ENCODE measurements at places on chromosomes 5 and 9.

DNA sequence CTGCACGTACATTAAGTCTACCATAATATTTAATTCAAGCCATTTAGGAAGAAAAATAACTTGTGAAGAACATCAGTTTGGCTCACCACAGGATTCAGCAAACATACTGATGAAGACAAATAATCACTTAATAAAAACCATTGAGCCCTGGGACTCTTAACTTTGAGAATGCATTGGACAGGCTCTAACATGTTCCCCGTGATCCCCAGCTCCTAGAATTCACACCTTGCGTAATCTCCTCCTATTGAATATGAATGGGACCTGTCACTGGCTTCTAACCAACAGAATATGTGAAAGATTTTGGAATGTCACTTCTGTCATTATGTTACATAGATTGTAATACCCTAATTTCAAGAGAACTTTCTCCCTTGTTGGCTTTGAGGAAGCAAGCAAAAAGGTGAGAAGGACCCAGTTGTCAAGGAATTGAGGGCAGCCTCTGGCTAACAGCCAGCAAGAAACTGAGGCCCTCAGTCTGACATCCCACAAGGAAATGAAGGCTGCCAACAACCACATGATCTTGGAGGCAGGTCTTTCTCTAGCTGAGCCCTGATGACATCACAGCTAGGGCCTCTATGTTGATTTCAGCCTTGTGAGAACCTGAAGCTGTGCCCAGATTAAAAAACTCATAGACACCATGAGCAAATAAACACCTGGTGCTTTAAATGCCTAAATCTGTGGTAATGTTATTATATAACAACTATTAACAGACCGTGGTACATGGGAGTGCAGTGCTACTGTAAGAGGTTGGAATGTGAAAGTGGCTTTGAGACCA lies 433.2 kb downstream of the SEMA5A start:
- no peak for DNase-seq

DNA sequence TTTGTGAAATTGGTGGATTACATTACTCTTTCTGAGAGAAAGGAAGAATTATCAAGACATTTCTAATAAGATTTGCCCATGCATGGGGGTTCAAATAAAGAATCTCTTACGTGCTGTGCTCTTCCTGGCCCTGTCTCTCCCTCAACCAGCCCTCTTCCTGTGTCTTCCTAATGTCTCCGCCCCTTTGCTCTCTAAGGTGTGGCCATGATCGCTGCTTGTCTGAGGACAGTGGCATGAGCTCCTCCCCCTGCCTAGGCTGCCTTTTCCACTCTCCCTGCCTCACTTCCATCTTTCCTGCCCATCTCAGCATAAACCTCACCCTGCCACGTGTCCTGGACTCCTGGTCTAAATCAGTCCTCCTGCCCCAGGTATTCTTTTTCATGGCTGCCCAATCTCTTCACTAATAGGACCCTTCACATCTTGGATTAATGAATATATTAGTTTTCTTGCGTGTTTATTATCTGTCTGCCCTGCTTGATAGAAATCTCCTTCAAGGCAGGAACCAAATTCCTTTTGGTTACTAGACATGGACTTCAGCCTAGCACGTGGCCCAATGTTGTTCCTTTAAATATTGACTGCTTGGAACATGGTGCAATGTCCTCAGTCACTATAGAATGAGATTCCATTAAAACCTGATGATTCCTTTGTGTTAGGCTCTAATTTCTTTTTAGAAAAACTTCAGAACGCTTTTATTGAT lies 122.3 kb downstream of the MTRR start:
- no peak for DNase-seq

DNA sequence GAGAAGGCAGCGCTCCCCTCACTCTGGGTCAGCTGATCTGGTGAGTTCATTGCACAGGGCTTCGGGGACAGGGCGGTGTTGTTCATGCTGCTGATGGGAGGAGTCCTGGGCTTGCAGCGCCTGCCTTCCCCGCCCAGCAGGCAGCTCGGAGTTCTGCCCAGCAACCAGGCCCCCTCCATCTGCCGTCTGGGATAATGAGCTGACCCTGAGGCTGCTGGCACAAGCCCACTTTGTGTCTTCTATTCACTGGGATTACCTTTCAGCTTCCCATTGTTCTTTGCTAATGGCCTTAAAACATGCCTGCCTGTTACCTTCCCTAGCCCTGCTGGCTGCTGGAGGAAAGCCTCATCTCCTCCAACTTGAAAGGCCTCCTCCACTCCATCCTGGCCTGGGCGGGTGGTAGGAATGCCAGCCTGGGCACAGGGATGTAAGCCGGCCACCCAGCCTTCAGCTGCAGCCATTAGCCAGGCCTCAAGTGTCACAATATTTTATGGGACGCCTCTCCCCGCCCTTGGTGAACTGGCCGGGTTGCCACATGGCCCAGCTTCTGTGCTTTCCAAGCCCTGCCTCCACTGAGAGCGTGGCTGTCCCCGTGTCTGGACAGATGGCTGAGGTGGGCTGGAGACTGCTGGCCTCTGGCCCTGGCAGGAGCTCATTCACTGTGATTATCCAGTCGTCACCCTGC lies 70.4 kb downstream of the GADD45G start:
- no peak for DNase-seq

- peak; percentile 12 for DNase-seq
Observed at GRCh38 chr5:160199410-160199911, 29.8 kb upstream of the FABP6 start.

GRCh38 chr5:8383616-8384015 lies 514.7 kb downstream of the MTRR start:
- no peak for DNase-seq

DNA sequence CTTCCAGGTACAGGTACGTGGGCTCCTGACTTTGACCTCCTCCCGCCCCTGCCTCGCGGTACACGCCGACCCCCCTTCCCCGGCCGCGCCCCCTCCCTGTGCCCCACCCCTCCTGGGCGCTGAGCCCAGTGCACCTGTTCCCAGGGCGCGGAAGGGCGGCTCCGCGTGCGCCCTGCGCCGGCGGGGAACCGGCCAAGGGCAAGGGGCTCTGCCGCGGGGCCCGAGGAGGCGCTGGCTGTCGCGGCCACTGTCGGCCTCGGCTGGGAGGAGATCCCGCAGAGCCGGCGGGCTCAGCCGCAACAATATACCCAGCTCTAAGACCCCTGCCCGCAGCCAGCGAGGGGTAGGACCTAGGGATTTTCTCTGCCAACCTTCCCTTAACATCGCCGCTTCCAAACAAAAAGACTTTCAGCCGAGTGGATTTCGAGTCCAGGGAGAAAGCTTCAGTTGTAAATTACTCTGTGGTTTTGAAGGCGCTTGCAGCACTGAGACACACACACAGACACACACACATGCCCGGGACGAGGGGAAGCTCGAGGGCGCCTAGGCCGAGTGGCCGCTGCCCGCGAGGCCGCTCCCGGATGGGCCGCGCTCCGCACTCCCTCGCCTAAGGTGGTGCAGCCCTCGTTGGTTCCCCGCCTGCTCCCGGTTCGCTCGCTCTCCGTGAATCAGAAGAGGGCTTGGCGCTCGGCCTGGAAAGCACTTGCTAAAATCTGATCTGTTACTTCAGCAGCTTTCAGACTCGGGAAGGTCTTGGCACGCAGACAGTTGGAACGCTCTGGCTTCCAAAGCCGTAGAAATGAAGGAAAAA lies 1.2 kb downstream of the FGF18 start:
- no peak for DNase-seq

GRCh38 chr9:99870126-99870525 lies 36.3 kb upstream of the STX17 start:
- DNase-seq, result no peak

- no peak for DNase-seq
Observed at GRCh38 chr9:79384501-79384900, 187.3 kb upstream of the TLE4 start.

DNA sequence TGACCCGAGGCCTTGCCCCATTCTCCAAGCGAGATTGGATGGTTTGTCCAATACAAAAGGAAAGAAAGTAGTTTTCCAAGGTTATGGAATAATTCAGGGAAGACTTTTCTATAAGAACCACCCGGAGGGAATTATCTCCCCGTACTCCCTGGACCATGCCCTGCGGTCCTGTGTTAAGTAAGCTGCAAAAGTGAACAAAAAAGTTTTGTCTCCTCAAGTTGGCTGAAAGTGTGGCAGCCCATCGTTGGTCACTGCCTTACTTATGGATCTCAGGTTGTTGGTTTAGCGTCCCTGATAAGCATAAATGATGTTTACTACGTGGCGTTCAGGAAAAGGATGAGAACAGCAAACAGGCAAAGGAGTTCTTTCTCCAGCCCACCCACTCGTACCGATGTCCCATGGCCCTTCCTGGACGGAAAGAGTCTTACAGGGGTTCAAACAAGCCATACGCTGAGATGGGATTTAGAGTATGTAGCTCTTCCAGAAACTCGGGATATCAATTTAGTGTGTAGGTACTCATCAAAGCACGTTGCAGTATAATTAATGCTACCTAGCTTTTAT lies 413 bp upstream of the AUH start:
- DNase-seq, result no peak

GRCh38 chr9:71772726-71773125 lies 4.4 kb upstream of the CEMIP2 start:
- DNase-seq, result no peak

DNA sequence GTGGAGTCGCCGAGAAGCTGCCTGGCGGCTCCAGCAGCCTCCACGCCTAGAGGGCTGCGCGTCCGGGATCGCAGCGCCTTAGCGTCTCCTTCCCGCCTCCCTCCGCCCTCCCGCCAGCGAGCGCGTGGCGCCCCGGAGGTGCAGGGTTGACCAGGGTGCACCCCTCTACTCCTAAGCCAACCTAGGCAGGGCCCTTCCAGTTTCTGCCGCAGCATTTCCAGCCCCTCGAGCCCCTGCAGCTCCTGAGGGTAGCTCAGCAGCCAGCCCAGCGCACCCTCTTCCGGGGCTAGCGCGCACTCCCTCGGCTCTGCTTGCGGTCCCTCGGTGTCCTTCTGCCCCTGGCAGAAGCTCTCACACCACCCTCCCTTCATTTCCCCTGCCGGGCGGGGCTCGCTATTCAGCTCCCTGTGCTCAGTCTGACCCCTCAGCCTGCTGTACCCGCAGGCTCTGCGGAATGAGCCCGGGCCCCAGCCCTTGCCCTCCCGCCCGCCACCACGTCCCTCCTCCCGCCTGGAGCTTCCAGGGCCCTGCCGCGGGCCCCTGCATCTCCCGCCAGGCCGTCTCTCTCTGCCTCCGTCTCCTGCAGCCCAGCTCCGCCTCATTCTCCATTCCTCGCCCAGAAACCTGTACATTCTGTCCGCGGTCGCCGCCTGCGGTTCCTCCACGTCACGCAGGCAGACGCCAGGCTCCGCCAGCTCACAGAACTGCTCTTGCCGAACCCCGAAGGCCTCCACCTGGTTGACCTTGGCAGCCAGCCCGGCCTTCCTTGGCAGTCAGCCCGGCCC lies 61.8 kb downstream of the SPATA31C2 start:
- DNase-seq, result no peak

DNA sequence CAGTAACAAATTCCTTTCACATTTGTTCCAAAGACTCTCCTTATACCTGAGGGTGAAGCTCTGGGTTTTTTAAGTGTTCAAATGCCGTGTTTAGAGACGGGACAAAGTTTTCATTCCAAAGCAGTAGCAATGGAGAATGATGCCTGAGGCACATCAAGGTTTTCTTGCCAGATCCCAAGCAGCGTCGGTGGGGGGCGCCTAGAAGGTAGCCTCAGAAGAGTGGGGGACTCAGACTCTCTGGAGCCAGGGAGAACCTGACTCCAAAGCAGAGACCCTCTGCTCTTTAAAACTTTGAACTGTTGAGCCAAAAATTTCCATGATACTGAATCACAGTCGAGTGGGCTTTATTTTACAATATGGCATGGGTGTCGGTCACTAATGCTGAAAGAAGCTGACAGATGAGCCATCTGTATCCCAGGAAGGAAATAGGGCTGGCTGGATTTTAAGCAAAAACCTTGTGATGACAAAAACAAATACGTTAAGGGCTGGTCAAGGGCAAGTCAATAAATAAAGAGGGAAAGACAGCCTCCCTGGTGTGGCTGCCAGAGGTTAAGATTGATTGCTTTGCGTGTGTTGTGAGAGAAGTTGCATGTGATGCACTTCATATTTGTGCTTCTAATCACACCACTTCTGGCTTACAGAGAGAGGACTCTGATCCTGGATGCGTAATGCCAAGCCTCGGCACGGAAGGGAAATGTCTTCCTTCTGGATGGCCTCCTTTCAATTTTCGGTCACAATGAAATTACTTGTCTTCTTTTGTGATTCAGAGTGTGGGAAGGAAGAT lies 161.1 kb upstream of the EFNA5 start:
- no peak for DNase-seq

DNA sequence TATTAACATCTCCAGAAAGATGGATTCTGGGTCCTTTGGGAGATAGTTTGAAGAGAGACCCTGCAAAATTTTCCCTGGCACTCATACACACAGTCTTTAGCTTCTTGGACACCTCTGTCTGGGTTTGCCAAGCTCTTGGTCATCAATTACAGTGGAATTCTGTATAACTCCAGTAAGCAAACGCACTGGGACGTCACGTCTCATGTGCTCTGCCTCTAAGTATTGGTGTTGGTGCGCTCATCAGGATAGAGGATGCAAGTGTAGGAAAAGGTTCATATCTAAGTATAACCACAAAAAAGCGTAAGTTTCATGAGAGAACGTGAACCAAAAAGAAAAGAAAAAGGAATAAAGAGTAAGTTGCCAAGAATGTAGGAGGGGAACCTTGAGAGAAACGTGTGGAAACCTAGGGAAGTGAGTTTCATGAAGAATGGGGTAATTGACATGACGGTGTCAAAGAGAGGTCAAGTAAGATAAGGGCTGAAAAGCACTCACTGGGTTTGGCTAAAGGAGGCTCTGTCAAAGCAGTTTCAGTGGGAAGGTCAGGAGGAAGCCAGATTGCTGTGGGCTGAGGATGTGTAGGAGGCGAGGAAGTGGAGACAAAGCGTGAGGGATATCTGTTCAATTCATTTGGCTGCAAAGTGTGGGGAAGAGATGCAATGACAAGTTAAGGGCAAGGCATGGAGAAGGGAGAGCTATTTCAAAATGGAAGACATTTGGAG lies 92.7 kb downstream of the RAD23B start:
- DNase-seq, result no peak

DNA sequence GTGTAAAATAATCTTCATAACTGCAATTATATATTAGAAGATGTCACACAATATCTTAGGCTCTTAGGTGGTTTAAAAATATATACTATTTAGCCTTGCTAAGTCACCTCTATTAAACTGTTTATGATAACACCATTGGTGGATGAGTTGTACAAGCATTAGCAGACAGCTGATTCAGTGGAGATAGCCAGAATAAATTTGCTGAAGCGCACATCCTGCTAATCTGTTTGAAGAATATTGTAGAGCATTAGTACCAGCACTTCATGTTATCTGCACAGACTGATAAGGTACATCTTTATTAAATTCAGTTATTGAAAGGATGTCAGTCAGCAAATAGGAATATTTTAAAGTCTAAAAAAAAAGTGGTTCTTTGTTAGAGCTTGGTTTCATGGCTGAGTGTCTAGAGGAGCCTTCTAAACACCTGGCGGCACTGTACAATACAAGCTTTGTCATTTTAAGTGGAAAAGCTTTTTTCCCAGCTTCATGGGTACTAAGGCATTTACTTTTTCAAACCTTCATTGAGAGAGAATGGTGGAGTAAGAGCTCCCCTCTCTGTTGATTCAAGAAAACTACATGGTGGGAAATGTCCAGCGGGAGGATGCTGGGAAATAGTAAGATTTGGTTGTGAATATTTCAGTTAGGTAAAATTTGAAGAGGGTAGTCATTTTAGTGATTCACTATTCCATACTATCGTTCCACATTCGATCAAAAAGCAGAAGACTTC lies 275.1 kb downstream of the SLF1 start:
- DNase-seq, result no peak

- DNase-seq, result no peak
Observed at GRCh38 chr9:96245399-96245798, 56.6 kb downstream of the HSD17B3 start.

- no peak for DNase-seq
Observed at GRCh38 chr9:108383796-108384195, 472.0 kb downstream of the ACTL7B start.

GRCh38 chr5:1537603-1538154 lies 13.9 kb upstream of the LPCAT1 start:
- DNase-seq, result no peak

Measured in esophagus squamous epithelium (tissue), 5 donors.